ENCODE measurements at places on chromosomes 7 and 10.

DNA sequence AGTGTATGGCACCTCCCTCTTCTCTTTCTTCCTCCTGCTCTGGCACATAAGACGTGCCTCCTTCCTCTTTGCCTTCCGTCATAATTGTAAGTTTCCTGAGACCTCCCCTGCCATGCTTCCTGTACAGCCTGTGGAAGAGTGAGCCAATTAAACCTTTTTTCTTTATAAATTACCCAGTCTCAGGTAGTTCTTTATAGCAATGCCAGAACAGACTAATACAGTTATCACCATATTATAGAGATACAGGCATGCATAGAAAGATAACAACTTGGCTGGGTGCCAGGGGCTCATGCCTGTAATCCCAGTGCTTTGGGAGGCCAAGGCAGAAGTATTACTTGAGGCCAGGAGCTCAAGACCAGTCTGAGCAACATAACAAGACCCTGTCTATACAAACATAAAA is 53.2 kb downstream of the GCC1 start:
- DNase-seq = no peak

- DNase-seq = no peak
Observed at GRCh38 chr10:131790021-131790420, 110.8 kb upstream of the PPP2R2D start.

DNA sequence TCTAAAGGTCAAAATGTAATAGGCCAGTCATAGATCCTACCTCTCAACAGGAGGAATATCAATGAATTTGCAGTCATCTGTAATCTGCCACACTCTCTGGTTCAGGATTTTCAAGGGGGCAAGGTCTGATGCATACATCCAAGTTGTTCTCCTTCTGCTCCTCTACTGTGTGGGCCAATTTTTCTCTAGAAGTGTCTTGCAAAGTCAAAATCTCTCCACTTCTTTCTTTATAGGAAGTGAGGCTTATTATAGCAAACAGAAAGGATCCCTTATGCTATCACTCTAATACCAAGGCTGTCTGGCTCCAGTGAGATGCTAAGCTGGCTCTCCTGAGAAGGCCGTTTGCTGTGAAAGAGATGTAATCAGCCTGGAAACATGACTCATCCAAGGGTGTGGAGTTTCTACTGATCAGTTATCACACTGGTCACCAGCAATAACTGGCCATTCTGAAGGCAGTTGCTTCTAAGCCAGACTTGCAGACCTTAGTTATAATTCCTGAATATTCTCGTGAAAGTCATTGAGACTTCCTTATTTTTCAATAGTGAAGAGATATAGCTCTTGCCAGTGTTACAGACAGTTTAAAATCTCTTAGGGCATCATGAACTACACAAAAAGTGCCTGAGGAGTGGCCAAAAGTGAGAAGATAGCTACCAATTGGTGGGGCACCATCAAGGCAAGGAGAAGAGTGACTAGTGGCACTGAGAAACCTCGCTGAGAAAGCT is 43.2 kb upstream of the LRGUK start:
- DNase-seq = no peak

GRCh38 chr7:158108646-158109293 is 478.9 kb downstream of the PTPRN2 start:
- DNase-seq = no peak

GRCh38 chr10:35004651-35005050 is 85.5 kb downstream of the CUL2 start:
- no peak for DNase-seq

GRCh38 chr10:68562661-68563570 is 2.8 kb downstream of the TET1 start:
- no peak for DNase-seq

DNA sequence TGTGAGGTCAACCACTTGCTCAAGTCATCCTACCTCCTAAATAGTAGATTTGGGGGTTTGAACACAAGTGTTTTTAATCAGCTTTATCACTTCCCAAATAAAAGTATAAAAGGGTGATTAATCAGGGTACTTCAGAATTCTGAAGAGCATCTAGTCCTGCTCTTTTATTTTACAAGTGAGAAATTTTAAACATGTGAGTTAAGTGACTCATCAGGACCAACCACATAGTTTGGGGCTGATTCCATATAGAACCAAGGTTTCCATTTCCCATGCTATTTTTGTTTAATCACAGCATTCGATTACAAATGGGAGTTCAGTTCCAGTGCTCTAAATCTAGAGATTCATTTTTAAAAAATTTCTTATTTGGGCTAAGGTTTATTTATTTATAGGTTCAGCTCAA is 113.4 kb downstream of the GPR158 start:
- DNase-seq = no peak

- no peak for DNase-seq
Observed at GRCh38 chr10:34314457-34314856, 500.6 kb downstream of the PARD3 start.

DNA sequence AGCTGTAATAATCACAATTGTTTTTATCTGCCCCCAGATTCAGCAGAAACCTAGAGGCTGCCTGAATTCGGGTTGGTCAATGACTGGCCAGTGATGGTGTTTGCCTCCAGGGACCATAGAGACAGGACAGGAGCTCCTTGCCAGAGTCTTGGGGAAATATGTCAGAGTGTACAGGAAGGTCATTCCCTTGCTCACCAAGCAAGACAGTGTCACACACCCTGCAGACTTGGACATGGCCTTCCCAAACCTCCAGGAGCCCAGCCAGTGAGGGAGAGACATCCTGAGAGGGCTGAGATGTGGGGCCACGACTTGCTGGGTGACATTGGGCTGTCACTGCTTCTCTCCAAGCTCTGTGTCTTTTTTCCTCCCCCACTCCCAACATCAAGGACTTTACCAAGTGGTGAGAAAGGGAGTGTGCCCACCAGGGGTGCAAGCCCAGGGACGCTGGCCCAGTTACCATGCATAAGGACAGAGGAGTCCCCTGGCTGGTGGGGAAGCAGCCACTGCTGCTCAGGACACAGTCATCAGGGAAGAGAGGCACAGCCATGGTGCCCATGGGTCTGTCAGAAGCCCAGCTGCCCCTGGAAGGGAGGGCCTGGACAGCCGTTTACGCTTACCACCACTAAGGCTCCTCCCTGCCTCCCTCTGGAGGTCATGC is 25.3 kb upstream of the C10orf53 start:
- no peak for DNase-seq

GRCh38 chr10:80964955-80965614 is 427.4 kb downstream of the SH2D4B start:
- DNase-seq = no peak
